Adrenal gland (tissue), 19 donors: ENCODE measurements at places on chromosomes 11 and 22.

- no peak for DNase-seq
Measured at GRCh38 chr22:36052505-36052941, 23.9 kb upstream of the RBFOX2 start.

DNA sequence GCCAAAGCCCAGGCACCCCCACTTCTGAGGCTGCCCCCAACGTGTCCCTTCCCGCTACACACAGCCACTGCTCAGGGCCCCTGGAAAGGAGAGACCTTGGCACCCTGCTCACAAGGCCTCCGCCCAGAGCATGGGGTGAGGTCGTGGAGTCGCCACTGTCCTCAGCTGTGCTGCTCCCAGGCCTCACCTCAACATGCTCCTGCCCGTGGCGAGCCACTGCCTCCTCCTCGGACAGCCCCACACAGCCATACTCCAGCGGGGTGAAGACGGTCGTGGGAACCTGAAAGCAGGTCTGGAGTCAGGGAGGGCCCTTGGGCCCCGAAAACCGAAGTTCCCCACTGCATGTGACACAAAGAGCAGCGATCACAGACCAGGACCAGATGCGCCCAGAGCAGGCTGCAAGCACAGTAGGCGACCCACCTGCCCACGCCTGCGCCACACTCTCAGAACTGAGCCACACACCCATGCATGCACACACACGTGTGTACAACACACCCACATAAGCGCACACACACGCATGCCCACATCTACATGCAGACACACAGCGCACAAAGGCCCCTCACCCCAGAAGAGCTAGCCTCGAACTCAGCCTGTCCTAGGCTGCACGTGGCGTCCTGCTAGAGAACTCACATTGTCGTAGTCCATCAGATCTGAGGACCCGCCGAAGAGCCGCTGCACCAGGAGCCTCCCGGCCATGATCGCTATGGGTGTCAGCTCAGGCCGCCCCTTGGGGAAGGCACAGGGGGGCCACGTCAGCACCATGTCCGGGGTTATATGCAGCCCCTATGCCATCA lies 25.5 kb upstream of the GNB1L start:
- DNase-seq: no peak

GRCh38 chr11:5596607-5597201 lies at the start of gene TRIM6:
Gene TRIM6, plus strand, starts transcription at chr11:5596637. Its CDS starts 261 bp downstream, at chr11:5596898.
- DNase-seq: peak; percentile 72

DNA sequence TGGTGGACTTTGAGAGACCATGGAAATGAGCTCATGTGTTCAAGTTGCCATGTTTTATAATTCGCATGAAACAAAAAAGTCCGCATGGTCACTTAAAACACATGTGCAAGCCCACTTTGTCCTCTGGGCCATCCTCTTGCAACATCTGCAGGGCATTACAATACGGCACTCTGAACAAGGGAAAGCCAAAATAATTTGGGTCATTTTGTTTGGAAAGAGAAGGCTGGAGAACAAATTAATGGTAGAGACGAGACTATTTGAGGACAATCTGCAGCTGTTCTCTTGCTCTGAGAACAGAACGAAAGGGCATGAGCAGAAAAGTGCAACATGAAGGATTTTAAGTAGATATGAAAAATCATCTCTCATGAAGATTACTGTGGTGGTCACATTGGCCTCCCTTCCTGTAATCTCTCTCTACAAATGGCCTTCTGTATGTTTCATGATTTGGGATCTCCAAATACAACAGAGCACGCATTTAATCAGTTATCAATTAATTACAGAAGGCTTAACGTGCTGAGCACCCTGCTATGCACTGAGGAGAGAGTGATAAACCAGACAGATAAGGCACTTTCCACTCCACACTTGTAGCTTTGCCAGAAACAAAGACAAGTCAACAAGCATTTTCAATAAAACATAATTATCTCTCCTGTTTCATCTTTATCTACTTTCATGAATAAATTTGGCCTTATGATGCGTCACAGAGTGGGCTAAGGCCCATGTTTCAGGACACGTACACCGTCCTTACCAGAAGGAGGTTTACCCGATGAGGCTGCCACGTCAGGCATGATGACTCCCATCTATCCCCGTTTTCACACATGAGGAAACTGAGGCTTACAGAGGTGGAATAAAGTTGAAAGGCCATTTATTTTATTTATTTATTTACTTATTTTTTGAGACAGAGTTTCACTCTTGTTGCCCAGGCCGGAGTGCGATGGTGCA lies 384.1 kb downstream of the LARGE1 start:
- no peak for DNase-seq

DNA sequence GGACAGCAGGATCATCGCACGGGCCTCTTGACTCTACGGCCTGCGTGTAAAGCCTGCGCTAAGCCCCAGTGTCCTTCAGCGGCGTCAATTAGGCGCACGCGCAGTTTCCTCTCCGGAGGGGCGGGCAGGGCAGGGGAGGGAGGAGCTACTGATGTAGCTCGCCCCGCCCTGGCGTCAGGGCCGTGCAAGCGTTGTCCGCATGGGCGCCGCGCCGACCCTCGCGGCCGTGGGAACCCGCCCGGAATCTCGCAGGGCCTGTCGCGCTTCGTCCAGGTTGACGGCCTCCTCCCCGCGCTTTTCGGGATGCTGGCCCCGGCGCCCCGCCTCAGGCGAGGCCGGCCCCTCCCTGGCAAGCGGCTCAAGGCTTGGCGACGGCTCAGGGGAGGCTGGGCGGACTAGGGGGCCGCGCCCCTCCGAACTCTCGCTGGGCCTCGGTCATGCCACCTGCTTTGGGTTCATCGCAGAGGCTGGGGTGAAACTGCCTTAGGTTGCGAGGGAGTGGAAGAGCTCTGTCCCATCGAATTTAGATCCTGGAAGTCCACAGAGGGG lies 61.1 kb downstream of the ST3GAL4 start:
- DNase-seq: peak; percentile 96

DNA sequence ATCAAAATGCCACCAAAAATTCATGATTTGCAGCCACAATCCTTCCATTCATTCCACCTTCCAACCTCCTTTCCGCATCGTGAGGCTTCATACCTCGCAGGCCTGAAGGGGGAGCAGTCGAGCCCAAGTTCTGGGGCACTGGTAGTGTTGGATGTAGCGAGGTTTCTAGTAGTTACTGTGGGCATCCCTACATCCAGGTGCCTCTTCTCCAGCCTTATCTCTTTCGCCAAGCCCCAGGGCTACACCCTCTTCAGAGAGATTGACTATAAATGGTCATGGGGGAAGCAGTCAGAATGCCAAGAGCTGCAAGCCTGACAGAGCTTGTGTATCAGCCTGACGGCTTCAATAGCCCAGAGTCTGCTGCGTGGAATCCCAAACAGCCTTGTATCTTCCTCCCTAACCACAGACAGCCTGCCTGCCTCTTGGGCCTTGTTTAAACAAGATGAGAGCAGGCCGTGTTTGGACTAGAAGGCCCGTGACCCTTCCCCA lies 28.9 kb downstream of the CLMP start:
- DNase-seq: no peak

GRCh38 chr11:75786101-75786736 lies 17.6 kb downstream of the DGAT2 start:
- no peak for DNase-seq

- DNase-seq: no peak
Measured at GRCh38 chr22:43925433-43926348, 2.1 kb downstream of the PNPLA3 start.

DNA sequence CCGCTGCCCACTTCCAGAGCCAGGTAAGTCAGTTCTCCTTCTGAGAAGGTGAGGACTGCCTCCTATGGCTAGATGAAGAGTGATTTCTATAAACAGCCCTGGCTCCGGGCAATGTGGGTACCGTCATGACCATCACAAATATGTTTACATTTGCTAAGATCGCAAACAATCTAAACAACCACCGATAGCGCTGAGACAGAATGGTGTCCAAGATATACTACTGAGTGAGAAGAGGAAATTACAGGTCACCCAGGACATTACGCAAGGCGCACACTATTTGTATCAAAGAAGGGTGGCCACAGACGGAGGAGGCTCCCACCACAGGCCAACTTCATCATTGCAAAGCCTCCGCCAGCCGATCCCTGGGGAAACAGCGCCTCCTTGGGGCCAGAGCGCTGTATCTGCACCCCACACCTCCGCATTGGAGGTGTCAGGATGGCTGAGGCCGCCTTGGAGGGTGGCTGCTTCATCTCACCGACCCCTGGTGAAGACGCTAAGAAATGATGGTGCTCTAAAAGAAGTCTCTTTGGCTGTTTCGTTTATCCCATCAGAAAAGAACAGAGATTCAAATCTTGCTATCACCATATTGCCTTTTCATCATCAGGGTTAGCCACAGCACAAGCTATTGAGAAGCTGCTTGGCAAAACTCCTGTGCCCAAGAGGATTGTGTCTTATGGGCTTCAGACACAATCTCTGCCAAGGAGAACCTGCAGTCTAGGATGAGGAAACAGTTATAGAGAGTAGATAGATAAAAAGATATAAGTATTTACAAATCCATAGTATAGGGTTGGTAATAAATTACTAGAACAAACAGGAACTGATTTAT lies 12.3 kb upstream of the ASRGL1 start:
- DNase-seq: peak; percentile 63

- DNase-seq: peak; percentile 73
Measured at GRCh38 chr22:37904572-37905533, 1.2 kb upstream of the MICALL1 start.

DNA sequence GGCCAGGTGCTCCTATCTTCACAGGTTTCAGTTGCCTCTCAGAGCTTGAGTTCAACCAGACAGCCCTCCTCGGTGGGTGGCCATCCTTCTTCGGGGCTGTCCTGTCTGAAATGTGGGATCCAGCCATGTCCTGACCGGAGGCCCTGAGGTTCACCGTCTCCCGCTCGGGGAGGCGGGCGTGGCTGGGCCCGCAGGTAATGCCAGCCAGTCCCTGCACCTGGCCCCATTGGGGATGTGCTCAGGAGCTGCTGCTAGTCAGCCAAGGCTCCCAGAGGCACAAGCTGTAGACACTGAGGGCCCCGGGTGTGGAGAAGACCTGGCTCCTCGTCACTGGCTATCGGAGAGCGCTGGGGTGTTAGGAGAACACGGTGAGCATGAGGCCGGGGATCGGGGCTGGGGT lies 32.6 kb downstream of the TSPAN4 start:
- DNase-seq: no peak

- no peak for DNase-seq
Measured at GRCh38 chr22:30514252-30514651, 8.8 kb upstream of the SEC14L4 start.

- DNase-seq: no peak
Measured at GRCh38 chr11:85787168-85787567, 23.8 kb downstream of the SYTL2 start.

DNA sequence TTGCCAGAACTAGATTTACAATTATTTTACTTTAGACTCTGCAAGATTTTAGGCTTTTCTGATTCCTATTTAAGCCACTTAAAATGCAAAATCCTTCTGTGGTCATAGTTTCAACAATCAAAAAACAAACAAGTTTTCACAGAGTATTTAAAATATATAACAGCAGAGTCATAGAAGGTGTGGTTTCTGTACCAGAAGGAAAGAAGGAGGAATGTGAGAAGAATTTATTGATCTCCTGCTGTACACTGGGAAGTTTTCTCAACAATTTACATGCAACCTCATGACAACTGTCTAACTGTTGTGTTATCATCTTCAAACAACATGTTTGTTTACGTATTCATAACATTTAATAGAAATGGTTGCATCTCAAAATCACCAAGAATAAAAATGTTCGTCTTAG lies 102.3 kb upstream of the CEP126 start:
- no peak for DNase-seq

- no peak for DNase-seq
Measured at GRCh38 chr11:93655581-93656255, 5.8 kb upstream of the CEP295 start.
